Stimulated activated CD8-positive, alpha-beta memory T cell treated with anti-CD3 and anti-CD28 coated beads, Interleukin-15, amount 100 ng/mL, for 24 hours (primary cell): ENCODE measurements at places on chromosomes 1 and 21.

GRCh38 chr1:183871601-183872000 lies 66.7 kb downstream of the RGL1 start:
- DNase-seq: no peak

DNA sequence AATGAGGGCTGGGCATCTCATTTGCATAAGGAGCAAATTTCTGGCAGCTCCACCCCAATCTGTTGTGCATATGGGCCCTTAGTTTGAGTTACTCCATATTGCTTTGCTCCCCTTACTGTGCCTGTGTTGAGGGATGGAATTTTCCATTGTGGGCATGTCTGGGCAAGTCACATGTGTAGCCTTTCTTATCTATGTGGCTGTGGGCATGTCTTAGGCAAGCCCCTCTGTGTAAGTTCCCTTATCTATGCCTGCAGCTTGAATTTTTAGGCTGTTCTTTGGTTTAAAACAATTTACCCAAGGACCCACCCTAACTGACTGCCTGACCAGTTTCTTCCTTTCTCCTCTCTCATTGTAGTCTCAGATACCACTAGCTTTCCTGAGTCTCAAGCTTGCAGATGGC lies 405.7 kb upstream of the NCAM2 start:
- DNase-seq: no peak

DNA sequence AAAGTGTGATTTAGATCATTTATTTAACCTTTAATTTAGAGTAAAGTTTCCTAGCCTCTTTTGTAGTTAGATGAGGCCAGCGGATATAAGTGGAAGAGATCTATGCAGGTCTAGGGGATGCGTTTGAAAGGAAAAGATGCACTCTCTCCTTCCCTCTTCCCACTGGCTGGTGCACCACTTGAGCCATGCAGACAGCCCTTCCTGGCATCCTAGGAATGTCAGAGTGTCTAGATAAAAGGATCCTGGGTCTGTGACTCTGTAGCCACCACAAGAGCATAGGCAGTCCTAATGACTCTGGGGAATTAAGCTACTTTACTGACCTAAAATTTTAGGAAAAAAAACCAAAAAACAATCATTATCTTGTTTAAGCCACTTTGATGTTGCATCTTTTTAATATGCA lies 16.0 kb upstream of the STUM start:
- no peak for DNase-seq

DNA sequence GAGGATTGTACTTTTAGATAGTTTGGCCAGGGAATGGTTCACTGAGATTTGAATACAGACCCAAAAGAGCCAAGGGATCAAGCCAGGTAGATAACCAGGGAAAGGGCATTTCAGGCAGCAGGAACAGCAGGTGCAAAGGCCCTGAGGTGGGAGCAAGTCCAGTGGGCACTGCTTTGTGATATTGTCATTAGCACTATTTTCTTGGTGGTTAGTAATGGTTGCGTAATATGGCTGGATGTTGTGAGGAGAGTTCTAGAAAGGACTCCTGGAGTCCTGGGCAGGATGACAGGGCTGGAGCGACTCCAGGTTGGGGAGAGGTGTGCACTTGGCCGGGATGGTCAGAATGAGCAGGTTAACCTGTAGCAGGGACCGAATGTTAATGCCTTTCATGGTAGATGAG lies 4.4 kb downstream of the AZIN2 start:
- no peak for DNase-seq

GRCh38 chr1:201880928-201881571 lies 7.6 kb upstream of the SHISA4 start:
- DNase-seq: no peak

DNA sequence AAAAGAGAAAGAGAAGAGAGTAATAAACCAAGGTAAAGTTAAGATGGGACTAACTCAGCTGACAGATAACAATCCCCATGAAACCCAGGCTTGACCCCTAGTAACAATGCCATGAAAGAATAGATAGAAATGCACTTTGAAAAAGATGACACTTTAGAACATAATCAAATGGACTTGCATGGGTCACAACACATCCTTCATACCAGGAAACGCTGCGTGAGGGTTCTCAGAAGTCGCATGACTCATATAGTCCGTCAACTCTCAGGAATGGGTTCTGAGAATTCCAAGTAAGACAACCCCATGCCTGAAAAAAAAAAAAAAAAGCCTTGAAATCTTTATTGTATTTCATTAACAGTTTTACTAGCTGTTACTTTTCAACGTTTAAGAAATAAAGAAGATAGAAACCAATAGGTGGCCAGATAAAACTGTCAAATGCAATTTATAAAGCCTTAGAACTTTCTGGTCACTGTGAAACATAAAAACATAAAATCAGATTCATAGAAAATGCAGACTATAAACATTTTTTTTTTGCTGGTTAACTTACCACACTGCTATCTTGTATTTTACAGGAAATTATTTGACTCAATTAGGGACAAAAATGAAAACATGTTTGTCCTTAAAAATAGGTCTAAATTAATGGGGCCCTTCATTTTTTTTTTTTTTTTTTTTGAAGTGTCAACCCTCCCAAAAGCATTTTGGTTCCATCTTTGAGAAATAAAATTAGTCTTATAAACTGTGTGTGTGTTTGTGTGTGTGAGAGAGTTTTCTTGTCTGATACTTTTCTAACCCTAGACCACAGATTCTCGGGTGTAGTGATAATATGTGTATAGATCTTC lies 202.1 kb downstream of the NCAM2 start:
- no peak for DNase-seq

DNA sequence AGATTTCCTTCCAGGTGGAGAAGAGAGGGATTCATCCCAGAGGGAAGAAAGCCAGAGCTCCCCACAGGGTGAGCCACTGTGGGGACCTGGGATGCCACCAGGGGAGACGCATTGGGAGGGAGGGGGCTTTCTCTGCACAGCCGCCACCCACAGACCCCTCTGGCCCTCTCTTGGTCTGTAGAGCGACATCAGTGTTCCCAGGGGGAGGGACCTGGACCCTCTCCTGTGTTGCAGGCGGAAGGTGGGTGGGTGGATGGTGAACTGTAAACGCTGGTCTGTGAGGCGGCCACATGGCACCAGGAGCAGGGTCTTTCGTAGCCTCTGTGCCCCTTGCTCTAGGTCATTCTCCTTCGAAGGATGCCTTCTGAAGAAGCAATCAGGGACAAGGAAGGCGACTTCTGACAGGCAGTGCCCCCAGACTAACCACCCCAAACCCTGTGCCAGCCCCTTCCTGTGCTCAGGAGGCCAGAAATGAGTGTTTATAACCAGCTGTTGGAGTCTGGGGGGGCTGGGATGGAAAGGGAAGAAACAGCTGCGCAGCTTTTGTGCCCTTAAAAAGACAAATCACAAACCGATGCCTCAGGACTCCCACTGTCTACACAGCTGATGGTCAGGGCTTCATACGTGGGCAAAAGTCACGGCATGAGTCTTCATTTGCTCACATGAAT lies 121.4 kb upstream of the ZBTB40 start:
- DNase-seq: no peak

DNA sequence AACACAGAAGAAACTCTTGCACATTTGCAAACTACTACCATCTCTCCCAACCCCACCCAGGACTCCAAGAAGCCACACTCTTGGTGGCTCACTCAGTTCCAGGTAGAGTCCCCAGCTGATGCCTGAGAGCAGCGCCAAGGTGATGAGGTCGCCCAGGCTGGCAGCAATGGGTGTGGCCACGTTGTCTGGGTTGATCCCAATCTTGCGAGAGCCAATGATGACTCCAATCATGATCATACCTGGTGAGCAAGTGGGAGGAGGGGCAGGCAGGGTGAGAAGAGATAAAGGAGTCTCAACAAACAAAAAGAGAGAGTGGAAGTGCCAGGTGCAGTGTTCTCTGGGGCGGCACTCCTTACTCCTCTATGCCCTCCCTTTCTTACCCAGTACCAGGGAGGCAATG lies 14.4 kb downstream of the SLC41A1 start:
- no peak for DNase-seq

- no peak for DNase-seq
These were observed 134.7 kb upstream of the TNR start for GRCh38 chr1:175877939-175878737.

DNA sequence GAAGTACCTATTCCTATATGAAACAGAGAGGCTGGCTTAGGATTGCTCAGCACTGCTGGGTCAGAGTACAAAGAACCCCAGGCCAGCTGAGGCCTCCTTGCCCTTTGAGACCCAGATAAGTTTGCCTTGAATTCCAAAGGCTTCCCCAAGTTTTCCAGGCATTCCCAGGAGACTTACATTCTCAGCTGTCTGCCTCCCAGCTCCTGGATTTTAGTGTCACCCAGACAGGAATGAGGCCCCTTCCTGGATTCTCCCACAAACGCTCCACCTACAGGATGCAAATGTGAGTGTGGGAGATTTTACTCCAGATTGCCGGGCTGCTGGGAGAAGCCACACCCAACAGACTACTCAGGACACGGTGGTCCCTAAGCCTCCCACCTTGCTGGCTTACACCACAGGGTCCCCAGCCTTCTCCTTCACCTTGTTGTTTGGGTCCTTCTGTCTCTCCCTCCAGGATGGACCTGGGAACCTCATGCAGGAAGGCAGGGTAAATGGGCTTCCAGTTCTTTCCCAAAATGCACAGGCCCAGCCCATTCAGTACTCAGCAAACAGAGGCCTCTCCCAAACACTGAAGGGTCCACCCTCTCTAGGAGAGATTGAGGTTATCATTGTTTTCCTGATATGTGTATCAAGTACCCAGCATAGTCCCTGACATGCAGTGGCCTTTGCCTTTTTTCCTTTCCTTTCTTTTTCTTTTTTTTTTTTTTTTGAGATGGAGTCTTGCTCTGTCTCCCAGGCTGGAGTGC lies 10.6 kb downstream of the RHBG start:
- no peak for DNase-seq

DNA sequence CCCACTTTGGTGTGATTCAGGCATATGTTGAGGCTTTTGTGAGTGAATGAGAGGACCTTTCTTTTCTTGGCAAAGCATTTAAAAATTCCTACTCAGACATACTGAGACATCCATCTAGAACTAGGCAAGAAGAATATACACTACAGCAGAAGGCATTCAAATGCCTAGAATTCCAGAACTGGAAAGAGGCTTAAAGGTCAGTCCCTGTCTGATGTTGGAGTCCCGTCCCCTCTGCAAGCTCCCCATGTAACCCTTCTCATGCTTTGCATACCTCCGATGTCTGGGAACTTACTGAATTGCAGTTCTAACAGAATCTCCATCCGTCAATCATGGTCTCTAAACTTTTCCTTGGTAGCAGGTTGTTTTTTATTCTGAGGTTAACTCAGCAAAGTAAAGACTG lies 152.9 kb downstream of the ATP6V1G3 start:
- DNase-seq: no peak

DNA sequence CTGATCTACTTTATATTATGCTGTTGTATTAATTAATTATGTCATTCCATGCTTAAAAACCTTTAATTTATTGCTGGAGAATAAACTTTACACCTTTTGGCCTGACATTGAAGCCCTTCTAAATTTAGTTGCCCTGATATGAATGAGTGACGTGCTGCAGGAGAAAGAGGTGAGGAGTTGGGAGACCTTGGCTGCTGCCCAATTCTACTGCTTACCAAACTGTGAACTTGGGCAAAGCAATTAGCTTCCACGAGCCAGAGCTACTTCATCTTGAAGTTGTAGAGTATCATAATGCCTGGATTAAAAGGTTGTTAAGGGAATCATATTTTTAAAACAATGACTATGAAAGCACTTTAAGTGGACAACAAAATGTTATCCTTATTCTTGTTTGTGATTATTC lies 126.8 kb upstream of the DEPDC1 start:
- DNase-seq: no peak

GRCh38 chr1:219324629-219325367 lies 151.1 kb downstream of the LYPLAL1 start:
- DNase-seq: no peak

GRCh38 chr1:8013800-8014199 lies 12.3 kb downstream of the ERRFI1 start:
- DNase-seq: no peak

GRCh38 chr1:44810101-44810761 lies 1.9 kb downstream of the BTBD19 start:
- DNase-seq: no peak

GRCh38 chr1:212699104-212699624 lies 476 bp downstream of the BATF3 start:
- no peak for DNase-seq

GRCh38 chr1:165734906-165735305 lies 33.8 kb downstream of the TMCO1 start:
- DNase-seq: no peak

DNA sequence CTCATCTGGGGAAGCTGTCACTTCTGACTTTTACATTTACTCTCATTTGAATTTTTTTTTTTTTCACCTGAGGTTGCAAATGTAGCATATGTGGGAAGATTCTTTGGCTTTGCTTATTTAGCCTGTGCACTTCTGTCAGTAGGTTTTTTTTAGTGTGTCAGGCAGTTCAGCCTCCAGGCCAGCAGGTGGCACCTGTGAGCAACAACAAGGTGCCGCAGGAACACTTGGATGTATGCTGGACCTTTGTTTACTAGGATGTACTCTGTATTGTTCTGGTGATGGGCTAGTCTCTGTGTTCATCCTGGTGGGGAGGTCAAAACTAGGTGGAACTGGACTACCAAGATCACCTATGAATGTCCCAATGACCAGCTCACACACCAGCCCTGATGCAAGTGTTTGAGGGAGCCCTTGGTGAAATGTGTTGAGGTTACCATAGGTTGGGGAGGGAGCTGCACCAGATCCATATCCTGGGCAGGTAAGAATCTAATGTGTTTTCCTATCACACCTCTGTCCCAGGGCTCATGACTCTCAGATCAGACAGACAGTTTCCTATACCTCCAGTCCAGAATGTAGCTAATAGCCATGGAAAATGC lies 618.2 kb downstream of the BRINP3 start:
- no peak for DNase-seq

GRCh38 chr1:233673947-233674431 lies 60.1 kb downstream of the KCNK1 start:
- no peak for DNase-seq

DNA sequence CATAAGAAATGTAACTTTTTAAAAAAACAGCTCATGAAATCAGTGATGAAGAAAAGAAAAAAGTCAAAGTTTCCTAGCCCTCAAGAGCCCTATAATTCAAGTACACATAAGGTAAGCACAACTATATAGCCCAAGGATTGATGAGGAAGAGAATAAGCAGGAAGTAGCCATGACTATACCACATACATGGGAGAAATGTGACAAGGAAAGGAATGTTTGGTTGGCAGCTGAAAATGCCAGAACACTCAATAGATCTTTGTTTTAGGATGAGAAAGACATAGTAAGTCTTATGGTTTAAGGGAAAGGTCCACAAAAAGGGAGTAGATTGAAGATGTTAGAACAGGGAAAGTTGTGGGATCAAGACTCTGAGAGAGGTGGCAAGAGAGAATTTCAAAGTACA lies 5.7 kb downstream of the DOCK7 start:
- DNase-seq: no peak

DNA sequence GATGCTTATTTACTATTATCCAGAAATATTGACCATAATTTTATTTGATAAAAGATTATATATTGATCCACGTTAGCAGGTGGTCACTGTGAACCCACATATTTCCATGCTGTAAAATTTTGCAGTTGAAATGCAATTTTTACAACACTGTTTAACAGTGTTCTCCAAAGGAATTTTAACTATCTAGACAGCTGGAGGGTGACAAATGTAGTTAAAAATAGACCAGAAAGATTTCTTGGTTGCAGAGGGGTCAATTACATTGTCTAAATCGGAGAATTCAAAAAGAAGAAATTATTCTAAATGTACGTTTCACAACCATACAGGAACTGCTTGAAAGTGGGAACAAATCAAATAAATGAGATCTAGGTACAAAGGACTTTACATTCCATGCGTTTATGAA lies 625.2 kb upstream of the NCAM2 start:
- DNase-seq: no peak

- no peak for DNase-seq
These were observed 31.5 kb upstream of the LRP8 start for GRCh38 chr1:53359225-53359933.
